HAP-1 (cell line): ENCODE measurements at places on chromosomes 4 and X.

GRCh38 chr4:112515198-112516065 lies 548 bp downstream of the NEUROG2 start:
- DNase-seq = peak; percentile 70

DNA sequence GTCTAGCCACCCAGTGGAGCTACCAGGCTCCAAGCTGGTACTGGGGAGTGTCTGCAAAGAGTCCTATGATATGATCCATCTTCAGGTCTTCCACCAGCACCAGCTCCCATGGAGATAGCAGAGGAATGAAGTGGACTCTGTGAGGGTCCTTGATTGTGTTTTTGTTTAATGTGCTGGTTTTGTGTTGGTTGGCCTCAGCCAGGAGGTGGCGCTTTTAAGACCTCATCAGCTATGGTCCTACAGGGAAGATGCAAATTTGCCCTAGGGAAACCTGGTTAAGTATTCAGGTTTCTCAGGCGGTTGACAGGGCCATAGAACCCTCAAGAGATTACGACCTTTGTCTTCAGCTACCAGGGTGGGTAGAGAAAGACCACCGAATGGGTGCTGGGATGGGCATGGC lies 1141.1 kb downstream of the STIM2 start:
- DNase-seq = no peak

DNA sequence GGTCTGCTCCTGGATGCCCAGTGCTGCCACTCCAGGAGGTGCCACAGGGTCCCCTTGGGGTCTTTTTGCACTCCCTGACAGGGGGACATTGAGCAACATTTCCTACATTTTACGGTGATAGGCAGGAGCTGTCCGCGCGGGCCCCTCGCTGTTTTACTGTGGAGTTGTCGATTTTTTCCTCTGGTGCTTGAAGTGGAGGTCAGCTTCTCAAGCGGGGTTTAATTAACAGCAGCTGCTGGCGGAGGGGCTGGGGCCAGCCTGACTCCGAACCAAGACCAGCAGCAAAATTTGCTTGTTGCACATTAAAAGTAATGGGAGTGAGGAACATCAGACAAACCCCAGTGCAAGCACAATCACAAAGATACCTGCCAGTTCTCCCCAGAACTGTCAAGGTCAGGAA lies 13.2 kb upstream of the SH3TC1 start:
- DNase-seq = no peak

- no peak for DNase-seq
These were observed 139.9 kb downstream of the RAB28 start for GRCh38 chr4:13344216-13344615.

- DNase-seq = no peak
These were observed 195.4 kb downstream of the SOWAHB start for GRCh38 chr4:76702440-76703122.

DNA sequence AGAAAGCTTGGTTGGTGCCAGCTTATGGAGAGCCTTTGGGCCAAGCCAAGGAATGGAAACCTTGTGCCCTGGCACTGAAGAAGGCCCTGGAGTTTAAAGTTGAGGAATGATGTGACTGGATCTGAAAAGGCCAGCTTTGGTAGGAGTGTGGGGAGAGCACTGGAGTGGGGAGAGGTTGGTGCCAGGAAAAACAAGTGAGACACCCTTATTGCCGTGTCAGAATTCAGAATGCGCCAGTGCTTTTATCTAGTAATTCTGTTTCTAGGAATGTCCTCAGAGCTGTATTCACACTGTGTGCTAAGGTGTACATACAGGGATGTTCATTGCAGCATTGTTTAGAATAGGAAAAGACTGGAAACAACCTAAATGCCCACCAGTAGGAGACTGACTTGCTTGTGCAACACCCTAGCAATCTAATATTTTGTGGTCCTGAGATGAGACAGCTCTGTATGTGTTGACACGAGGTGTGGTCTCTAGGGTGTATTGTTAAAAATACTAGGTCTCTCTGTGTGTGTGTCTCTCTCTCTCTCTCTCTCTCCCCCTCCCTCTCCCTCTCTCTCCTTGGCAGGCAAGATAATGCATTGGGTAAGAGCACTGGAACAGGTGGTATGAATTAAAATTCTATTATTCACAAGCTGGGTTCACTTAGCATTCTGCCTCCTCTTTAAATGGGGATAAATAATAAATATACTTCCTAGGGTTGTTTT lies 107.8 kb downstream of the GATB start:
- no peak for DNase-seq

- DNase-seq = no peak
These were observed 504 bp downstream of the PRRG3 start for GRCh38 chrX:151695583-151696340.

GRCh38 chr4:127149086-127149485 lies 483.7 kb upstream of the INTU start:
- DNase-seq = no peak

GRCh38 chrX:102957751-102958150 lies 20.7 kb downstream of the RAB40AL start:
- DNase-seq = no peak

DNA sequence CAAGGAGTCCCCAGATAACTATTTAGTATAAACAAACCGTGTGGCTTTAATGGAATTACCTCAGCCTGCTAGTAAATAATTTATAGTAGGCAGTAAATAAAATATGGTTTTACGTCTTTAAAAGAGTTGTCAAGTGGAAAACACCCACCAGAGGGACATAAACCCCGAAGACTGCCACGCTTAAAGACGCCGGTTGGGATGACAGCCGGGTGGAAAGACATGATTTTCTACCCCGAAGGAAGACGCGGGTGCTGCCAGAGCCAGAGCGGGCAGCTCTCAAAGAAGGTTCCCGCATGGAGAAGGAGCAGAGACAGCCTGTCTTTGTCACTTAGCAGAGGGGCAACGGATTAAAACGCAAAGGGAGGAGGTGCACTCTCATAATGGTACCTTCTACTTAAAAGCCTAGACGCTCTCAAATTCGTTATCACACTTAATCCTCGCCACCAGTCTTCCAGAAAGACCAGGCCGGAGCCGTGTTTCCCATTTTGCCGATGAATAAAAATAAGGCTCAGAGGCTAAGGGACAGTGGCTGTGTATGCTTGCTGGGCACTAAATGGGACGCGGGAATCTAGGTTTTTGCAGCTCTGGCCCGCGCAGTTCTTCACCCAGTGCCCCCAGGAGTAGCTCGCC lies 140.5 kb upstream of the ZIC3 start:
- no peak for DNase-seq

DNA sequence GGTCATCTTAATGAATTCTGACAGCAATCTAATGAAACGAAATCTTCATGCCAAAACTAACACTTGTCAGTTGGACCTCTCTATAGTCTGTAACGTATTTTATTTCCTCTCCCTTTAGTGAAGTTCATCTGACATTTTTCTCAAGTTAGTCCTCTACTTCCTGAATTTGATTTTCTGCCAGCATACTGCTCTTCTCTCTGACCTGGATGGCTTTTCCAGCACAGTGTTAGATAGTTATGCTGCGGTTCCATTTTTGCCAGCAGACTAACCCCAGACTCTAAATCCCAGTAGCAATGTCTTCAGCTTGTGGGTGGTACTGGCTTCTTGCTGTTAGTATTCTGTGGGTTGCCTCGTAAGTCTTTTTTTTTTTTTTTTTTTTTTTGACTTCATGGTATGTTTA lies 146.7 kb upstream of the VEGFC start:
- no peak for DNase-seq

- no peak for DNase-seq
These were observed 562.8 kb upstream of the AADAT start for GRCh38 chr4:170652571-170652970.

- DNase-seq = no peak
These were observed 63.4 kb downstream of the RASL11B start for GRCh38 chr4:52925531-52925968.

DNA sequence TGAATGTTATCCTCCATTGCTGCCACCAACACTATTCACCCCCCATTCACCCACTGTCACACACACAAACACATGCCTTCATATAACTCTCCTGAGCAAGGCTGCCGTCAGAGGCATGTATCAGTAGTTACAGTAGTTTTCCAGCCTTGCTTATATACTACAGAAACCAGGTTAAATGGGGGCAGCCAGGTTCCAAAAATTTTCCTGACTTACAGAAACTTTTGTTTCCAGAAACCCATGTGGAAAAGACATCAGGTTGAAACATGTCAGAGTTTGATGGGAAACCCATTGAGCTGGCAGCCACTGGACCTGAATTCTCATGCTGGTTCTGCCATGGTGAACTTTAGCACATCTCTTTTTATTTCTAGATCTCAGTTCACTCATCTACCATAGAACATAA lies 64.0 kb downstream of the COX18 start:
- DNase-seq = no peak

DNA sequence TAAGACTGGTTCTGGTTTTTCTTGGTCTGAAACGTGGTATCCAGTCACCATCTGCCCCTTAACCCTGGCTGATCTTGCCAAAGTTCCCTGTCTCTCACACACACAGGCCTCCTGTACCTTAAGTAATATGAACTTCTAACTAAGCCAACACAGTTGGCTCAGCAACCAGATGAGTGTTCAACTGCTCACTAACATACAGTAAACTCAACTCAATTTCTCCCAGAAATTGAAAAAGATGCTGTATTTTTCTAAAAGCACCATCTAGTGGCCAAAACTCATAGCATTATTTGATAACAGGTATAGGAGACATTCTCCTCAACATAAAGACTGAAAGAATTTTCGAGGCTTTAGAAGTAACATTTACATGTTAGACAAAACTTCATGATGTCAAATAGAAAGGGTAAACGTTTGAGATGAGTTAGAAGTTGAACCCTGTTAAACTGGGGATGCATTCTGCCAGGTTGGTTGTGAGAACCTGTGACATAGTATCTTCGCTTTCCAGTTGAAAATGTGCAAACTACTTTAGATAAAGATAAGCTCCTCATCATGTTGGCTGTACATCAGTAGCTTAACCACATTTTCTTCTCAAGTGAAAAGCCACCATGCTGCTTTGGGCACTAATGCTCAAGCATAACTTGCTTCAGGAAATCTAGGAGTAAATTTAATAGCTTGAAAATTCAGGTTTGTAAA lies 31.2 kb downstream of the CCNI start:
- DNase-seq = peak; percentile 39

DNA sequence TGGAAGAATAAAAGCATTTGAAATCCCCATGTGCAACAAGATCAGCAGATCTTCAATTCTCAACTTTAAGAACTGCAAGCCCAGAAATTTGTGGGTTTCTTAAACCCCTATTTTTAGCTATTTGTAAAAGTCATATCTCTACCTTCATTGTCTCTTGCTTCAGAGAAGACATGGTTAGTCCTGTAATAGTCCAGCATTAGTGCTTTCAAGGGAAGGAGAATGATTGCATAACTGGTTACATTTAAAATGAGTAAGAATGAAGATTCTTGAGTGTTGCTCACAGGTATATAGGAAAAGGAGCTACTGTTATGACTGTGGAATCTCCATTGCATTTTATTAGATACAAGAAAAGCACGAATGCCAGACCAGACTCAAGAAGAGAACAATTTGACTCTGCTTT lies 84.0 kb downstream of the CCSER1 start:
- no peak for DNase-seq

DNA sequence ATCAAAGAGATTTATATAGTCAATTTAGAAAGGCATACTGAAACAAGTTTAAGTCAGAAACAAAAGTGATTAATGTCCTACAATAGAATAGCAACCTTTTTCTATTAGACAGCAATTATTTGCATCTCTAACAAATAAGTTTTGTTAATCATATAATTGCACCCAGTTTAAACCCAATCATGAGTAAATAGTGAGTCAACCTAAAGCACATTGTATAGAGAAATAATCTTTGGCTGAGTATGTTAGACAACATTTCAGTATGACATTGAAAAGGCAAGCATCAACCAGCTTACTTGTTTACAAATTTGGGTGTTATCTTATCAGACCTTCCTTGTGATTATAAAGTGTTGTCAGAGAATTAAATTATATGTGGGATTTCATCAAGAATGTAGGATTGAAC lies 209.5 kb downstream of the IL15 start:
- DNase-seq = no peak

DNA sequence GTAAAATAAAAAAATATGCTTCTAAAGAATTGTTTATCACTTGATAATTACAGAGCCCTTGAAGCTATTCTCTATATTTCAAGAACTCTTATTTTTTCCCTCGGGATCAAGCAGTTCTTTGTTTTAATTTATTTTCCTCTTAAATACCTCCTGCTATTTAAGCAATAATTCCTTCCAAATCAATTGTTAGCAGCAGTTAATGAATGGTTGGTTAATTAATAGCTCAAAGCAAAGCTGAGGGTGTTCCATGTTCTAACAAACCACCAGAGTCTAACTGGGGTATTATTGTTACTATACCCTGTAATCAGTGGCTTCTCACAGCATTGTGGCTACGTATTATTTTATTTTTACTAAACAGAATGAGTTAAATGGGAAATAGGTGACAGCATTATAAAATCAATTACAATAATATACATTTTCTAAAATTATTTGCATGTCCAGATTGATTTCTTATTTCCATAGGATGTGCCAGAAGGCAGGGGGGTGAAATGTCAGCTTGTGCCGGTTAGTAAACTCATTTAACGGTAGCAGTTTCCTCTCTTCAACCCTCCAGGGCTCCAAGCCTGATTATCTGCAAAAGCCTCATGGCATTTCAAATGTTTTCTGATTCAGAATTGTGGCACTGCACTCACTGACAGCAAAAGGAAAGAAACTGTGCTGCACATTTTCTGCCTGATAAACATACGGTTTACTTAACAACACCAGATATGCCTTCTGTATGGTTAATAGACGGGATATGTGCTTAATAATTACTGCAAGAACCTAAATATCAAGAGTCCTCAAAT lies 286.9 kb upstream of the EMCN start:
- DNase-seq = no peak

- peak; percentile 71 for DNase-seq
These were observed 1.5 kb downstream of the IRF2 start for GRCh38 chr4:184472614-184473498.

DNA sequence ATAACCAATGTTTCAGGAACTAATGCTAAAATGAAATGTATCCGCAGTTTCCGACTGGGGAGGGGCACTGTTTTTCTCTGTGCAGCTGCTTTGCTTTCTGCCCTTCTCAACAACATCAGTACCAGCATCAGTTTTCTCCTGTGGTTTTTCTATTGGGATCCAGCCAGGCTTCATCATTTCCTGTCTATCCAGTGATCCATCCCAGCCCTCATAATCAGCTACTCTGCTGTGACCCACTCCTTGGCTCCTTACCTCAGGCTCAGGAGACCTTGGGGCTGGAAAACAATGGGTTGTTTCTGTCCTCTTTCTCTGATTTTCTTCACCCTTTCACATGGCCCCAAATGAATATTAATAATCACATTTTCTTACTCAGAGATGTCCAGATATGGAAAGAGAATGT lies 222.2 kb upstream of the DKK2 start:
- no peak for DNase-seq

DNA sequence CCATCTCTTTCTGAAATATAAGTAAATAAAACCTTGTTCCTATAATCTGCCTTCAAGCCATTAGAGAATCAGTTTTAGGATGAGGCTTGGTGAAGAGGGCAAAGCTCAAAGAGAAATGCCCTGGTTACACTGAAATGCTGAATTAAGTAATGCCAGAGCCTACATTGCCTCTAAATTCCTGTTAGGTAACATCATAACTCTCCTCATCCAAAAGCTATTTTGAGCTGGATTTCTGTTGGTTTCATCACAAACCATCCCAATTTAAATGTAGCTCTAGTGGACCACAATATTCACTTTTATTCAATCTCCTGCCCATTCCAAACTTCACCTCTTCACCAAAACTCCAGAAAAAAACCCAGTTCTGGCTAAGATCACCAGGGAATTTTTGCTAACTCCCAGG lies 1319.7 kb upstream of the TENM3 start:
- no peak for DNase-seq
